ENCODE measurements at places on chromosomes 4 and X.

DNA sequence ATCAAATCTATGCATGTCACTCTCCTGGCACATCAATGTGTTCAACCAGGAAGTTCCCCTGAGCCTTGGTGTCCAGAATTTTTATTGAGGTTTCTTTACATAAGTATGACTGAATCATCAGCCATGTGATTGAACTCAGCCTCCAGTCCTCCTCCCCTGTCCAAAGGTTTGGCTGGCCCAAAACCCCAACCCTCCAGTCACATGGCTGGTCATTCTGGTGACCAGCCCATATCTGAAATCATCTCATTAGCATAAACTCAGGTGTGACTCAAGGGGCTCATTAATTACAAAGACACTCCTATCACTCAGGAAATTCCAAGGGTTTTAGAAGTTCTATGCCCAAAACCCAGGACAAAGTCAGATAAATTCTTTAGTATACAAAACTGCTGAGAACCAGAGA lies 20.6 kb upstream of the SUPT20HL2 start:
- no peak for DNase-seq

GRCh38 chr4:86675548-86675947 lies 81.4 kb downstream of the PTPN13 start:
- DNase-seq, result no peak

GRCh38 chrX:116317409-116317808 lies 119.0 kb upstream of the SLC6A14 start:
- DNase-seq, result no peak

- DNase-seq, result no peak
Observed at GRCh38 chr4:102104278-102104677, 241.0 kb downstream of the SLC39A8 start.

DNA sequence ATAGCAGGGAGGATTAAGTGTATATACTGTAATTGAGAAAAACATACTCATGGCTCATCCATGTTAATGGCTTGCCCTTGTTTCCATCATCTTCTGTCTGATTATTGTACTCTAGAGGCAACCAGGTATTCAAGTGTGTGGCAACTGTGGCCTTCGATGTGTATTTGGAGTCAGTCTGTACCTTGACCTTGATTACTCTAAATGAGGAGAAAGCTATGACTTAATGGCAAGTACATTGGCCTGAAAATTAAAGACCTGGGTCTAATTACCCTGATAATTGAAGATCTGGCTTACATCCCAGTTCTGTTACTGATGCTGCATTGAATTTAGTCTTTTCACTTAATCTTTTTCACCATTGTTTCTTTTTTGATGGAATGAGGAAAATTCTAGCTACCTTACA lies 409.2 kb downstream of the CCSER1 start:
- no peak for DNase-seq

DNA sequence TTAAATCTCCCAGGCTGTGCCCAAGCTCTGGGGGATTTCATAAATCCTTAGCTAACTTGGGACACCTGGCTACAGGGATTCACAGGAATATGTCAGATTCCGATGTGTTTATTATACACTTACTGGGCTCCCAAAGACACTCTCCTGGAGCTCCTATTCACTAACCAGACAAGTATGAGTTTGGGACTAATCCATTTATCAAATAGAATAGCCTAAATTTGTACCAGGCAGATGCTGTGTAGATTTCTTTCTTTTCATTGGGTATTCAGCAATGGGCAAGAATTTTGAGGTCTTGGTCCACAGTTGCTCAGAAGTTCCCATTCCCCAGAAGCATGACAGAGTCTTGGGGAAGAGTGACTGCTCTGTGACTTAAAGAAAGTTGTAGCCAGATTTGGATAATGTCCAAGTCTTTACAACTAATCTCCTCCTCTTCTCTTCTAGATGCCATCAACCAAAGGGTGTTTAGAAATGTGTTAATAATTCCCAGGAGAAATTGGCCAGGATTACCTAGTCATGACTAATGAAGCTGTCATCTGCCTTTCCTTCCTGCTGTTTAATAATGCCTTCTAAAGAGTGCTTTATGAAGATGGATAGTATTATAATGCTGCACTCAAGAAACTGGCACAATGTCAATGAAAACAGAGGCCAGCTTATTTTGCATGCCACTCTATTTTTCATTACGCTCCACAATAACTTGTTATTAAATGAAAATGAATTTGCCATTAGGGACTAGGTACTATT lies 120.9 kb downstream of the CHIC2 start:
- DNase-seq, result no peak

GRCh38 chr4:74104145-74104544 lies 5.2 kb upstream of the CXCL2 start:
- DNase-seq, result no peak

- no peak for DNase-seq
Observed at GRCh38 chrX:18598413-18598812, 73.5 kb downstream of the RS1 start.

GRCh38 chr4:121860121-121860520 lies 10.2 kb downstream of the BBS7 start:
- no peak for DNase-seq

Data from activated CD8-positive, alpha-beta memory T cell treated with anti-CD3 and anti-CD28 coated beads for 1 hour (primary cell).